SK-N-SH (cell line): ENCODE measurements at places on chromosomes 1 and 21.
A peak's percentile ranks its signal among the peaks of the same experiment; 100 is the strongest.

GRCh38 chr1:77143529-77144121, 75.6 kb downstream of the PIGK start:
- peak; percentile 15 for DNase-seq

- DNase-seq, result no peak
These were observed 949.3 kb downstream of the MRPL39 start for GRCh38 chr21:24658026-24658425.

DNA sequence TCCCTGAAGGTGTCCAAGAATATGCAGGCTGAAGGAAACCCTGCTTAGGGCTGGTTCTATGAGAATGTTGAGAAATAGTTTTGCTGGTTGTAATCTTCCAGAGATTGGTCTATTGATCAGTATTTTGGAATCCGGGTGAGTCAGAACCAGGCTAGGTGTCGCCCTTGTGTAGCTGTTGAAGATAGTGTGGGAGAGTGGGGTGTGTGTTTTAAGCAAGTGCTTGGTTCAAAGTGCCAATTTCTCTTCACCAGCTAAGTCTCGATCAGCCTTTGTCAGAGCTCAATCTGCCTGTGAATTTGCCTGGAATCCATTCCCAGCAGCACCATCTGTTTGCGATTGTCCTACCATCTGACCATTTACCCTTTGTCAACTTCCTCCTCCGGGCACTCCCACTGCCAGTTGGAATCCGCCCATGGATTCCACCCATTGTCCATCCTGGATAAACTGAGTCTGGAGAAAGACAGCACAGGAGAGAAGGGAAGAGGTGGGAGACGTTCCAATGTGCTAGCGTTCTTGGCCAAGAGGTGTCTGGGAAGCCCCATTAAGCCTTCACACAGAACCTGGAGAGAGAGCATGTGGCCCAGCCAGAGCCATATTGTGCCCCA, 59.4 kb upstream of the CYP2J2 start:
- no peak for DNase-seq

DNA sequence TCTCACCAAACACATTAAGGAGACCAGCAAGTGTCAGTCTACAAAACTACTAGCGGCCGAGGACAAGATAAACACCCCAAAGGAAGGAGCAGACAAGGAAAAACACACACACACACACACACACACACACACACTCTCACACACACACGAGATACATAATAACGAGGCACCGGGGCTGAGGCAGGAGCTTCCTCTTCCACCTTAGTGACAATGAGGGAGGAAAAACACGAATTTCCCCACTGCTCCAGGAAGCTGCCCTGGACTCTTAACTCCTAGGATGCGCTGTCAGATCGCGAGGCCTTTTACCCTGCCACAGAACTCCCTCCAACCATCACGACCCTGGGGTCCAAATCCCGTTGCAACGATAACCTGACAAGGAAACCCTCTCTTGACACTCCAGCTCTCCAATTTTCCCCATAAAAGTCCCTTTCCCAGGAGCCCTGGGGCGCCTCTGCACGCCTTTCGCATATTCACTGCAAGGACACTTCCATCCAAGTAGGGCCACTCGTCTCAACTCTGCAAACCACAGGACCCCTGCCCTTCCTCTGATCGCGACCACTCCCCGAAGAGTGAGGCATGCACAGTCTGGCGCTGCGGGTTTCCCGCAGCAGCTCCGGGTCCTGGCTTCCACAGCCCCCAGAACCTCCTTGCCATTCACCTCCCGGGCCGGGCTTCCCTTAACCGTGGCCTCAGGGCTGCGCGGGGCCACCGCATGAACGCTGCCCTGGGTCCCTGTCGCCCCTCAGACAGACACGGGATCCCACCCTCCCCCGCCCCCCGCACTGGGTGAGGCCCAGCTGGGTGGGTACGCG, 581 bp downstream of the ETV3 start:
- peak; percentile 38 for DNase-seq

DNA sequence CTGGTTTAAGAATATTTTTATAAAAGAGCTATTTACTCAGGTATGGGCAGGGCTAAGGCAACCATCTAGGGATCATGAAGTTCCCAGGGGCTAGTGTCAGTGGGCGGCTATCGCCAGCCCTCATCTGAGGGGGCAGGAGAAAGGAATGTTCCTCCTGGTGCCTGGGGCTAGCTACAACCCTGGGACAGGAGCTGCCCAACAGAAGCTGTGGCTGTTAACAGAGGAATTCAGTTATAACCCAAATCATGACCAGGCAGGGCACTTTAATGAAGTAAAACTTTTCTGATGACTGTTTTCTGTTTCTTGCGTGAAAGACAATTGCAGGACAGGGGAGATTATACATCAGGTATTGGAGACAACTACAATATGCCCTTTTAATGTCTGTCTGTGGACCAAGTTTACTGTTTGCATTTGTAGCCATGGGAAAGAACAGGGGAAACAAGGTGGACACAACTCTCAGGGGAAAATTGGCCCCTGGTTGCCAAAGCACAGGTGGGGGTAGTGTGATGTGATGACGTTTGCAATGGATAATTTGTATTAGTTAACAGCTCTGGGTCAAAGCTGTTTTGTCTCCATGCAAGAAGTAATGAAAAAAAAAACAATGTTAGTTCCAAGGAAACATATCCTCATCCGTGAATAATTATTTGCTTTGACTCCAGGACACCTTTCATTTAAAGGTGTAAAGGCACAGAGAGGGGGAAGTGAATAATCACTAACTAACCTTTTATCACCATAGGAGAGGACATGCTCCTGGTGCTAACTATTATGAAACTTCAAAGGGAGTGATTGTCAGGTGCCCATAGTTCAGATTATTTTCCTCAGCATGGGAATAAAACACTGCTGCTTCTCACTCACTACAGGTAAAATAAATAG, 105.2 kb downstream of the TSEN15 start:
- no peak for DNase-seq

DNA sequence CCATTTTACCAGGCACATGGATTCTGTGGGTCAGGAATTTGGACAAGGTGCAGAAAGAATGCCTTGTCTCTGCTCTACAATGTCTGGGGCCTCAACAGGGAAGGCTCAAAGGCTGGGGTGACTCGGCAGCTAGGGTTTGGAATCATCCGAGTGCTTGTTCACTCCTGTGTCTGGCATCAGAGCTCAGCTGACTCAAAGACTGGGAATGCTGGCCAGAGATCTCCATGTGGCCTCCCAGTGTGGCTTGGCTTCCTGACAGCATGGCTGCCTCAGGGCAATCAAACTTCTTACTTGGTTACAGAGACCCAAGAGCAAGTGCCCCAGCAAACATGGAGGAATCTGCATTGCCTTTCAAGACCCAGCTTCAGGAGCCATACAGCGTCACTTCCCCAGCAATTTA, 110.5 kb downstream of the TOMM20 start:
- DNase-seq, result no peak

DNA sequence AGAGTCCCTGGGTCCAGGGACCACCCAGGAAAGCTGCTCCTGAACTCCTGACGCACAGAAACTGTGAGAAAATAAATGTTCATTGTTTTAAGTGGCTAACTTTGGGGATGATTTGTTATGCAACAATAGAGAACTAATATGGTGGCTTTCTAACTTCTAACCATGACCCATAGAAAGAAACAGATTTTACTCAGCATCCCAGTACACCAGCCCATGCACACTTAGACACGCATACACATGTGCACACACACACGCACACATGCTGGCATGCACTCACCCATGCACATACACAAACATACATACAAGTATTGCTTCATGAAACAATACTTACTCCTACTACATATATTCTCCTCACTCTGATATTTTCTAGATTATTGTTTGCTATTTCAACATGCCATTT, 57.1 kb downstream of the NID1 start:
- DNase-seq, result no peak

DNA sequence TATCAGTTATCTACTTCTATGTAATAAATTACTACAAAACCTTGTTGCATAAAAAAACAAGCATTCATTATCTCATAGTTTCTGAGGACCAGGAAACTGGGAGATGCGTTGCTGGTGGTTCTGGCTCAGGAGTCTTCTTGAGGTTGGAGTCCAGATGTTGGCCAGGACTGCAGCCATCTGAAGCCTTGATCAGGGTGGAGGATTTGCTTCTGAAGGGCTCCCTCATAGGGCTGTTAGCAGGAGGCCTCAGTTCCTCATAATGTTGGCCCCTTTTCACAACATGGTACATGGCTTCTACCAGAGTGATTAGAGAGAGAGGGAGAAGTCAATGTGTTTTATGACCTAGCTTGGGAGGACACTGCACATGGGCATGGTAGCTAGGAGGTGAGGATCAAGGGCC, 137.4 kb downstream of the CNIH3 start:
- DNase-seq, result no peak

GRCh38 chr1:246651012-246651695, 73.1 kb upstream of the SCCPDH start:
- DNase-seq, result no peak

- no peak for DNase-seq
These were observed 2.4 kb downstream of the PTPN14 start for GRCh38 chr1:214548988-214549387.

GRCh38 chr1:209838537-209838936, 10.8 kb downstream of the UTP25 start:
- DNase-seq, result no peak

DNA sequence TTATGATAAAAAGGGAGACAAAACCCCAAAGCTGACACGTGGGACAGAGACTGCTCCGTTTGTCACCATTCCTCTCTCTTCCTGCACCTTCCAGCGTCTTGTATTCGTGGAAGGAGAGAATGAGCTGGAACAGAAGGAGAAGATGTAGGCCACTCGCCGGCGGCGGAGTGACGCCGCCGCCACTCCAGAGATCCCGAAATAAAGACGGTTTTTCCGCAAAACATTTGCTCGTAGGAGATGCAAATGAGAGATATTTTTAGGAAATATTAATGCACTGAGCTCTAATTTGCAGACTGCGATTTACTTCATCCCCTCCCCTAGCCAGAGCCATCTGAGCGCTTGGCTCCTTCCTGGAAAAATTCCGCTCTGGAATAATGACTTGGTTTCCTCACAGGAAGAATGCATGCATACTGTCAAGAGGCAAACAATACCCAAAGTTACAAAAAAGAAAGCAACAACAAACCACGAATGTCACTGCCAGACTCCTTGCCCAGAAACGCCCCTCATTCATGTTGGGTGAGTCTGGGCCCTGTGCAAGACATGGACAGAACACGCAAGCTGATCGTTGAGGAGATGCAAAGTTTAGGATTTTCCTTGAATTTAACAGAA, 18.0 kb upstream of the ADARB1 start:
- no peak for DNase-seq

GRCh38 chr1:214349781-214350180, 68.8 kb downstream of the SMYD2 start:
- DNase-seq, result no peak

DNA sequence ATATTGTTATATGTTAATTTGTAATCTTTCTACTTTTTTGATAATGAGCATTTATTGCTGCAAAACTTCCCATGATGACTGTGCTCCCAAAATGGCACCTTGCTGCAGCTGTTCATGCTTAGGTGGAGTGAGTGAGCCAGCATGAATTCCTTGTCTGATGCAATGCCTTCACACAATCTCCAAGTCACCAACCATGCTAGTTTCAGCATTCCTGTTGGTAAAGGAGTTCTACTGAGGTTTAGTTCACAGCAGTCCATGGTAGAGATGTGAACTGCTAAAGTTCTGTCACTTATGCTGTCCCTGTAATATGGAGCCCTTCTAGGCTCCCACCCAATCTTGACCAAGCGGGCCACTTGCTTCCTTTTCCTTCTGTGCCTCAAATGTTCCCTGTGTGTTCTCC, 26.2 kb upstream of the PRKACB start:
- DNase-seq, result no peak

DNA sequence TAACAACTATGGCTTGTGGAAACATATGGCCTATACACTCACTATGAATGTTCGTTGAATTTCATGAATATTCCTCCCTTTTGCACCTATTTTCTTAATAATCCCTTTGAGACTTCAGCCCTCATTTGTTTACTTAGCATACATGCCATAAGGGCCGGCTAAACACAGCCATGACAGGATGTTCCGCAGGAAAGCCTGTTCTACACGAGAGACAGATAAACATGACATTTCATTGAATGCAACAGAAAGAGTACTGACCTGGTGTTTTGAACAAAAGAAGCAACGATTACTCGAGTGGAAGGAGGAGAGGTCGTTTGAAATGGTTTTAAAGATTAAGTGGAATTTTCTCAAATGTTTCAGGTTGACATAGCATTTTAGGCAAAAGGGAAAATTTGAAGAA, 459.5 kb upstream of the CXADR start:
- DNase-seq, result no peak

GRCh38 chr1:101394041-101394440, 157.2 kb downstream of the S1PR1 start:
- DNase-seq, result no peak

GRCh38 chr1:7039590-7040220, 254.5 kb downstream of the CAMTA1 start:
- no peak for DNase-seq

DNA sequence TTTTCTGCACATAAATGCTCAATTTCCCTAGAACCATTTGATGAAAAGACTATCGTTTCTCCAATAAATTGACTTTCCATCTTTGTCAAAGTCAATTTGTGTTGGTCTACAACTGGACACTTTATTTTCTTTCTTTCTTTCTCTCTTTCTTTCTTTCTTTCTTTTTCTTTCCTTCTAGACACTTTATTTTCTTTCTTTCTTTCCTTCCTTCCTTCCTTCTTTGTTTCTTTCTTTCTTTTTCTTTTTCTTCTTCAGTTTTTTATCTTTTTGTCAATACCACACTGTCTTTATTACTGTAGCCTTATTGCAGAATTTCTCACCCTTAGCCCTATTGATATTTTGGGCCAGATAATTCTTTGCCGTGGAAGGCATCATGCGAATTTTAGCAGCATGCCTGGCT, 73.5 kb downstream of the FASLG start:
- no peak for DNase-seq

DNA sequence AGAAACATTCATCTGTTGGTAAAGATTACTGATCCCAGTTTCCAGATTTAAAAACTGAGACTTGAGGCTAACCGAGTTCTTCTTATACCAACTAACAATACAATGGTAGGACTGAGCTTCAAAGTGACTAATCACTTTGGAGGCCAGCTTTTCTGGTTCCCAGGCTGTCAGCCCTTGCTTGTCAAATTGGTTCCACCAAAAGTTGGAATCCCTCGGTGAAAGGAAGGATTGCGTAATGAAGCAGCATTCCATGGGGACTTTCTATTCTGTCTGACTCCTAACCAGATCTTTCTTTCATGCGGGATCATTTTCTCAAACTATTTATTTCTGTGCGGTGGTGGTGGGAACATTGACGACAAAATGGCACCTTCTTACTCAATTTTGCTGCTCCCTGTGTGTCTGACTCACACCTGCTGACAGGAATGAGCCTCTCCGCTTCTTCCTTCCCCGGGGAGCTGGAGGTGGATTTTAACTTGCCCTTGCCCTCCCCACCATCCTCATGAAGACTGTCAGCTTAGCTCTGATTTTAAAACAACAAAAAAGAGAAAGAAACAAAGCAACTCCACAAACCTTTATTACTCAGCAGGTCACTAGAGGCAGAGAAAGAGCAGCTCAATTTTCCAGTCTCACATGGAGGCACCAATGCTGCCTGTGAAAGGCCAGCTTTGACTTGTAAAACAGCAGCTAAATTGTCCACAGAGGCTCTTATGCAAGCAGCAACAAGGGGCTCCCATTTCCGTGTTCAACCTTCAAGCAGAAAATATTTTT, 32.9 kb upstream of the RASAL2 start:
- DNase-seq, result no peak

GRCh38 chr1:244319283-244320132, 132.2 kb downstream of the ADSS2 start:
- no peak for DNase-seq

- DNase-seq, result no peak
These were observed 1.7 kb downstream of the PIP5K1A start for GRCh38 chr1:151199873-151200581.

GRCh38 chr1:231731268-231731667, 104.7 kb downstream of the DISC1 start:
- DNase-seq, result no peak
